ENCODE measurements at places on chromosomes 2 and 18. TPM values are rescaled to one million over a fixed set of nuclear protein-coding genes. Genes with fewer than 3 reads are reported as not detected.

The CFAP221 gene
- not detected for polyA plus RNA-seq

The KLHL41 gene
- polyA plus RNA-seq: not detected

The CROCC2 gene
- polyA plus RNA-seq: not detected

The IL36A gene
- polyA plus RNA-seq: not detected

The DGUOK gene
- 187 TPM for polyA plus RNA-seq

The ZSWIM2 gene
- polyA plus RNA-seq: not detected

The SCYGR4 gene
- not detected for polyA plus RNA-seq

The EFHD1 gene
- polyA plus RNA-seq: 0.73 TPM

The PSMD14 gene
- 41.1 TPM for polyA plus RNA-seq

The ASB18 gene
- not detected for polyA plus RNA-seq

The MTLN gene
- polyA plus RNA-seq: 112 TPM

The EHD3 gene
- polyA plus RNA-seq: 31.8 TPM
